ENCODE measurements at places on chromosomes 5 and 9.
A peak's percentile ranks its signal among the peaks of the same experiment; 100 is the strongest.

GRCh38 chr9:133759146-133759900 lies 21.2 kb upstream of the SARDH start:
- H3K4me1 ChIP-seq, result no peaks in the 10 kb centered on the region
- no peaks in the 10 kb centered on the region for H3K36me3 ChIP-seq
- DNase-seq, result no peak
- H3K4me3 ChIP-seq, result no peak overlapping the region
- H3K27ac ChIP-seq, result no peak overlapping the region
- no peaks in the 10 kb centered on the region for H3K27me3 ChIP-seq

DNA sequence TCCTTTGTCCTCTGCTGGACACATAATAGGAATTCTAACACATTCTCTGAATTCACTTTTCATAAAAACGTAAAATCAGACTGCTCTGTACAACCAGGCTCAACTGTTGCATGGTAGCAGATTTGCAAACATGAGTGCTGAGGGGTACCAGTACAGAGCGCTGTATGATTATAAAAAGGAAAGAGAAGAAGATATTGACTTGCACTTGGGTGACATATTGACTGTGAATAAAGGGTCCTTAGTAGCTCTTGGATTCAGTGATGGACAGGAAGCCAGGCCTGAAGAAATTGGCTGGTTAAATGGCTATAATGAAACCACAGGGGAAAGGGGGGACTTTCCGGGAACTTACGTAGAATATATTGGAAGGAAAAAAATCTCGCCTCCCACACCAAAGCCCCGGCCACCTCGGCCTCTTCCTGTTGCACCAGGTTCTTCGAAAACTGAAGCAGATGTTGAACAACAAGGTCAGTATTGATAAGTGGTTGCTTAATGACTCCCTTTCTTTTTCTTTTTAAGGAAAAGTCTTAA lies 11.1 kb downstream of the PIK3R1 start:
- H3K27ac ChIP-seq, result no peak overlapping the region
- H3K4me1 ChIP-seq, result peaks cover 59% of the 10 kb centered on the region
- H3K36me3 ChIP-seq, result peaks cover 57% of the 10 kb centered on the region

DNA sequence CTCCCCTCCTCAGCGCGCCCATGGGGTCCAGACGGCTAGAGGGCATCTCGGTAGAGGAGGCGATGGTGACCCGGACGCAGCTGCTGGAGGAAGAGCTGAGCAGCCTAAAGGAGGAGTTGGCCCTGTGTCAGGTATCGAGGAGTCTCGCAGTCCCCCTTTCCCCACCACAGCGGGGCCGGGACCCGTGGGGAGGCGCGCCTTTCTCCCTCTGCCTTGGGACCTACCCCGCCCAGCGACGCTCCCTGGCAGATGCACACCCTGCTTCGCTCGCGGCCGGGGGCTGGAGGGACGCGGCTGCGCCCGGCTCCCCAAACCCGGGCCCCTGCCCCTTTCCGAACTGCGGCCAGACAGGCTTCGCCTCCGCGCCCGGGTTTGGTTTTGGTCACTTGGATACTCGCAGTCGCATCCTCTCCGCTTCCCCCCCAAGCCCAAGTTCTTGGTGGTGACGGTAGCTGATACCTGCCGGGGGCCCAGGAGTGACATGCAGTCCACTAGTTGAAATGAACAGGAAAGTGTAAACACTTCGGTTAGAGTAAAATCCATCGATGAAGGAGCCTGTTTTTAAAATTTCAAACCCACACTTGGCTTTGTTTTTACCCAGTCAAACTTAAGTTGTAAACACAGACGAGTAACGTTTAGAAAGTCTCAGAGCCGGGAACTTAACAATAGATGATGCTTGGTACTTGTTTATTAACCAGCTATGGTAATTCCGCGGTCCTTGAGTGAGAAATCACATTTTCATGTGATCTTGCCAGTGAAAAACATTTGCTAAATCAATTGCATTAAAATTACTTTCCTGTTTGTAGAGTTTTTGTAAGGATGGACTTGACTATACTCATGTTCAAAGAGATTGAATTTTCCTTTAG lies 688 bp downstream of the CNTLN start:
- H3K36me3 ChIP-seq, result peaks cover 3% of the 10 kb centered on the region
- peaks cover 5% of the 10 kb centered on the region for H3K4me1 ChIP-seq
- peak overlapping the region; percentile 59 for H3K4me3 ChIP-seq
- peaks cover 9% of the 10 kb centered on the region for H3K27me3 ChIP-seq

DNA sequence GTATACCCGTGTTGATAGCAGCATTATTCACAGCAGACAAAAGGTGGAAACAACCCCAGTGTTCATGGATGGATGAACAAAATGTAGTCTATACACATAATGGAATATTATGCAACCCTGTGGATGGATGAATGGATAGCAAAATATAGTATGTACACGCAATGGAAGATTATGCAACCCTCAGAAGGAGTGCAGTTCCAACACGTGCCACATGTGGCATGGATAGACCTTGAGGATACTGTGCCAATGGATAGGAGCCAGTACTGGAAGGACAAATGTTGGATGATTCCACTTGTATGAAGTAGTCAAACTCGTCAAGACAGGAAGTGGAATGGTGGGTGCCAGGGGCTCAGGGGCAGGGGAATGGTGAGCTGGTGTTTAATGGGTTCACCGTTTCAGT lies 44.9 kb downstream of the PLEKHG4B start:
- no peak overlapping the region for H3K4me3 ChIP-seq
- no peak for DNase-seq
- H3K4me1 ChIP-seq, result no peaks in the 10 kb centered on the region
- H3K27ac ChIP-seq, result no peak overlapping the region
- no peaks in the 10 kb centered on the region for H3K27me3 ChIP-seq
- no peaks in the 10 kb centered on the region for H3K36me3 ChIP-seq

DNA sequence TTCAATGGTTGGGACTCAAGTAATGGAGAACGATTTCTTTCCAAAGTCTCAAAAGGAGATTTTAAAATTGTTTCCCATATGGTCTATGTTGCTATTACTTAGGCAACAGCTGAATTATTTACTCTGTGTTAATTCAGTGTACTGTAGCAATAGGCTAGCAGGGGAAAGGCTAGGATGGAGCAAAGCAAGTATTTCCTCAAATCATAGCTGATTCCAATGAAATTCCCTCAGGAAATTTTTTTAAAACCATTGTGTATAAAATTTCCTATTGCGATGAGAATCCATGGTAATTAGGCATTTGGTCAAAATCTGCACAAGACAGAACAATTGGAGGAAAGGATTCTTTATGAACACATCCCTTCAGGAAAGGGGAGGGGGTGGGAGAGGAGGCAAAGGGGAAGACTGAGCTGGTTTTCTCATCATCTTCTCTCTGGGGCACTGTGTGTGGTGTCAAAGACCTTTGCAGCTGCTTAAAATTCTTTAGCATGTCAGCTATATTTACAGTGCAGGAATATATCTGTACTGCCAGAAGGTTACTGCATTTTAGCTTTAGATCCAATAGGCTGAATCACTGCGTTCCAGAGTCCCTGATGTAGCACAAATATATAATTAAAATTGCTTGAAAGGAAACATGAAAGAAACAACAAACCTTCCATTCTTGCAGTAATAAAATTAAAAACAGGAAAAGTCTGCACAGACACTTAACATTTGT lies 95.3 kb downstream of the ZNF608 start:
- peaks cover 34% of the 10 kb centered on the region for H3K27me3 ChIP-seq
- H3K36me3 ChIP-seq, result peaks cover 2% of the 10 kb centered on the region
